A549 treated with RU486 at 1 μM for 4 hours (cell line): ENCODE measurements at places on chromosomes 3 and 15. TPM values are rescaled to one million over a fixed set of nuclear protein-coding genes. Genes with fewer than 3 reads are reported as not detected.

ANKDD1A gene
- total RNA-seq = 1.0 to 1.7 TPM (median 1.4 TPM) in 5 replicates

MEX3B gene
- 3.8 to 6.4 TPM (median 5.8 TPM) in 5 replicates for total RNA-seq

MTHFS gene
- total RNA-seq = 75.7 to 101 TPM (median 80.9 TPM) in 5 replicates

CCDC33 gene
- total RNA-seq = 5.2 to 7.0 TPM (median 6.0 TPM) in 5 replicates

RAP2B gene
- 6.1 to 8.7 TPM (median 8.4 TPM) in 5 replicates for total RNA-seq

DNAH12 gene
- 0.02 to 0.13 TPM (median 0.04 TPM) in 3 of 5 replicates, not detected in the others for total RNA-seq

USP3 gene
- 35.5 to 50.2 TPM (median 46.5 TPM) in 5 replicates for total RNA-seq

TNNC1 gene
- total RNA-seq = 1.2 to 1.6 TPM (median 1.3 TPM) in 5 replicates

NR1I2 gene
- not detected in 5 replicates for total RNA-seq

MYZAP gene
- 0.66 to 1.7 TPM (median 1.5 TPM) in 5 replicates for total RNA-seq

GALNT15 gene
- 0.02 to 0.14 TPM (median 0.07 TPM) in 3 of 5 replicates, not detected in the others for total RNA-seq

SLITRK3 gene
- total RNA-seq = not detected in 5 replicates

ZNF774 gene
- total RNA-seq = 0.78 to 1.5 TPM (median 1.3 TPM) in 5 replicates

SERPINI2 gene
- total RNA-seq = not detected in 5 replicates

TUSC7 gene
- not detected in 5 replicates for total RNA-seq

CIDEC gene
- 5.4 to 9.2 TPM (median 6.6 TPM) in 5 replicates for total RNA-seq

SI gene
- not detected in 5 replicates for total RNA-seq

SNAP23 gene
- 15.9 to 42.0 TPM (median 22.9 TPM) in 5 replicates for total RNA-seq

GOLGA8G gene
- not detected in 5 replicates for total RNA-seq

SLC51A gene
- total RNA-seq = not detected in 5 replicates

APEH gene
- total RNA-seq = 60.2 to 71.1 TPM (median 63.4 TPM) in 5 replicates

GOLGA8S gene
- 0.09 to 0.16 TPM (median 0.14 TPM) in 5 replicates for total RNA-seq

RPLP1 gene
- total RNA-seq = 3,078 to 5,473 TPM (median 3,983 TPM) in 5 replicates

CYP8B1 gene
- not detected in 5 replicates for total RNA-seq

P3H2 gene
- 29.4 to 48.5 TPM (median 38.8 TPM) in 5 replicates for total RNA-seq

NR2E3 gene
- total RNA-seq = 0.14 to 0.29 TPM (median 0.19 TPM) in 4 of 5 replicates, not detected in the other

CCR4 gene
- total RNA-seq = 0.03 to 0.11 TPM (median 0.06 TPM) in 3 of 5 replicates, not detected in the others

CLDN11 gene
- total RNA-seq = 0.09 to 0.30 TPM (median 0.12 TPM) in 4 of 5 replicates, not detected in the other

SLC22A13 gene
- total RNA-seq = 0.06 TPM in 1 of 5 replicates, not detected in the others

MST1R gene
- total RNA-seq = 5.3 to 8.5 TPM (median 7.4 TPM) in 5 replicates

C3orf85 gene
- not detected in 5 replicates for total RNA-seq

KY gene
- total RNA-seq = 0.07 to 0.21 TPM (median 0.10 TPM) in 4 of 5 replicates, not detected in the other

RLBP1 gene
- not detected in 5 replicates for total RNA-seq

FAM107A gene
- total RNA-seq = not detected in 5 replicates

XRN1 gene
- 1.5 to 4.4 TPM (median 3.9 TPM) in 5 replicates for total RNA-seq

IQCB1 gene
- 7.4 to 11.4 TPM (median 10.6 TPM) in 5 replicates for total RNA-seq

HTR3E gene
- not detected in 5 replicates for total RNA-seq

DPP8 gene
- 15.8 to 31.4 TPM (median 25.6 TPM) in 5 replicates for total RNA-seq

ACTRT3 gene
- 2.5 to 3.2 TPM (median 2.8 TPM) in 5 replicates for total RNA-seq

DNAH1 gene
- 0.67 to 0.99 TPM (median 0.86 TPM) in 5 replicates for total RNA-seq

NR2F2 gene
- total RNA-seq = 21.3 to 28.1 TPM (median 26.6 TPM) in 5 replicates

ZBTB20 gene
- 0.09 to 1.2 TPM (median 0.77 TPM) in 5 replicates for total RNA-seq

ARHGEF26 gene
- 4.0 to 6.9 TPM (median 6.5 TPM) in 5 replicates for total RNA-seq

MAN2C1 gene
- total RNA-seq = 55.7 to 84.4 TPM (median 75.3 TPM) in 5 replicates

PCBP4 gene
- 9.7 to 14.6 TPM (median 12.6 TPM) in 5 replicates for total RNA-seq

C15orf62 gene
- 0.05 to 0.10 TPM (median 0.07 TPM) in 4 of 5 replicates, not detected in the other for total RNA-seq

USP50 gene
- total RNA-seq = not detected in 5 replicates

CCR9 gene
- not detected in 5 replicates for total RNA-seq

NANOGP8 gene
- total RNA-seq = not detected in 5 replicates

GNAT1 gene
- total RNA-seq = not detected in 5 replicates

CPA3 gene
- total RNA-seq = not detected in 5 replicates

FAM162A gene
- total RNA-seq = 33.7 to 40.0 TPM (median 38.6 TPM) in 5 replicates

B3GNT5 gene
- 13.3 to 23.3 TPM (median 21.8 TPM) in 5 replicates for total RNA-seq

RAB6B gene
- total RNA-seq = 0.91 to 2.8 TPM (median 2.2 TPM) in 5 replicates
